ENCODE measurements at places on chromosomes 3 and 15. TPM values are rescaled to one million over a fixed set of nuclear protein-coding genes. Genes with fewer than 3 reads are reported as not detected.
A peak's percentile ranks its signal among the peaks of the same experiment; 100 is the strongest.

Gene CPNE4
- not detected for total RNA-seq

Gene BCL6
- 21.3 TPM for total RNA-seq

Gene IQSEC1
- 47.7 TPM for total RNA-seq

DNA sequence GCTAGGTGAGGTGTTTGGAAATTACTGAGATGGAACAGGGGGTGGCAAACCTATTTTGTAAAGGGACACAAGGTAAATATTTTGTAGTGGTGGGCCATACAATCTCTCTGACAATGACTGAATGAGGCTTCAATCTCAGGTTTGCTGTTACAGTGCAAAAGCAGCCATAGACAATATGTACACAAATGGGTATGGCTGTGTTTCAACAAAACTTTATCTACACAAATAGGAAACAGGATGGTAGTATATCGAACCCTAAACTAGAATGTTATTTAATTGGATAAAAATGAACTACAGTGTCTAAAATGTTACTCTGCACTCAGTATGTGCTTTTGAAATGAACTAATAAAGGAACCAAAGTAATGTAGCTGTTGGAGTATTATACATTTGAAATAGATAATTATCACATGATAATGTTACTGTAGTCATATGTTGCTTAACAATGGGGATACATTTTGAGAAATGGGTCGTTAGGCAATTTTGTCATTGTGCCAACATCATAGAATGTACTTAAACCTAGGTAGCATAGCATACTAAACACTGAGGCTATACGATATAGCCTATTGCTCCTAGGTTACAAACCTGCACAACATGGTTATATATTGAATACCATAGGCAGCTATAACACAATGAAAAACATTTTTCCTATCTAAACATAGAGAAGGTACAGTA is 495.2 kb upstream of the TBL1XR1 start:
- no peaks in the 10 kb centered on the region for H3K27me3 ChIP-seq
- no peaks in the 10 kb centered on the region for H3K36me3 ChIP-seq
- no peak for DNase-seq
- no peak overlapping the region for H3K27ac ChIP-seq
- H3K4me3 ChIP-seq = no peak overlapping the region
- peaks cover 8% of the 10 kb centered on the region for H3K4me1 ChIP-seq

GRCh38 chr3:65674226-65674625 is 364.5 kb downstream of the MAGI1 start:
- H3K27ac ChIP-seq = no peak overlapping the region
- no peak overlapping the region for H3K4me3 ChIP-seq
- DNase-seq = no peak
- H3K27me3 ChIP-seq = no peaks in the 10 kb centered on the region

GRCh38 chr3:32455609-32456428 is 46.8 kb downstream of the CMTM6 start:
- no peaks in the 10 kb centered on the region for H3K27me3 ChIP-seq
- H3K4me1 ChIP-seq = peaks cover 35% of the 10 kb centered on the region
- DNase-seq = peak; percentile 40
- peaks cover 4% of the 10 kb centered on the region for H3K36me3 ChIP-seq

DNA sequence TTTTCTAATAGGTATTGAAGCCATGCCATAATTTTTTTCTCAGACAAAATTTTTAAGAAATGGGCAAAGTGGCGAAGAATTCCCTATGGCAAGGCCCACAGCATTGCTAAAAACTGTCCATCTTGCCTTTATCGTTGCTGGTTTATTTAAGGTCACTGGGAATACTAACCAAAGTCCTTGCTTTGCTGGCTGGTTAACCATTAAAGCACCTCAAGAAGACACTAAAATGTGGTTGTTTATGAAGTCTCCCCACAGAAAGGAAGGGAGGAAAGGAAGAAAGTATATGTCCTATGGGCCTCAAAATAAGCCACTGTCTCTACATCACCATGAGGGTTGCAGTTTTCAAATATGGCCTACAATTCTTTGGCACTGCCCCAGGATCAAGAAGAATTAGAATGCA is 13.2 kb downstream of the SH3BP5 start:
- no peaks in the 10 kb centered on the region for H3K36me3 ChIP-seq
- no peaks in the 10 kb centered on the region for H3K27me3 ChIP-seq
- H3K4me1 ChIP-seq = peaks cover 44% of the 10 kb centered on the region
- no peak for DNase-seq
- H3K4me3 ChIP-seq = no peak overlapping the region

DNA sequence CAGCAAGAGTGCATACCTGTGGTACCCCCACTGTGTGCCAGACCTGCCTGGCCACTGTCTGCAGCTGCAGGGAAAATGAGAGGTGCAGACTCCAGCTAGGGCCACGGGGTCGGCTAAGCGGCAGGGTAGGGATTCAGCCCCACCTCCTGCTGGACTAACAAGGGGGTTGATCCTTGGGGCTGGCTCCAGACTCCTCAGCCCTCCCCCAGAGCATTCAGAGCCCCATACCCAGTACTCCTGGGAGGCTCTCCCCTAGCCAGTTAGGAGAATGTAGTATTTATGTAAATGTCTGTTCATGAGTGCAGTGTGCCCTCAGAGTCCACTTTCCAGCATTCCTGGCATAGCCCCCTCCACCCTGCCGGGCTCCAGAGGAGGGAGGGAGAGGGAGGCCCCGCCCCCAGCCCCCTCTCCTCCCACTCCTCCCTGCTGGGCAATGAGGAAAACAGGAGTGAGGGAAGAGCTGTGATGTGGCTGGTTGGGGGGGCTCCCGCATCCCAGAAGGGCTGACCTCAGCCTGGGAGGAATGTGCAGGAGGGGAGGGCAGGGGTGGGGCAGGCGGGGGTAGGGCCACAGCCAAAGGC is 4.5 kb upstream of the SEMA3B start:
- H3K4me1 ChIP-seq = peaks cover 6% of the 10 kb centered on the region
- no peak for DNase-seq
- H3K27ac ChIP-seq = no peak overlapping the region

- DNase-seq = no peak
- H3K27ac ChIP-seq = no peak overlapping the region
- no peaks in the 10 kb centered on the region for H3K4me1 ChIP-seq
- no peak overlapping the region for H3K4me3 ChIP-seq
- peaks cover 5% of the 10 kb centered on the region for H3K27me3 ChIP-seq
Measured at GRCh38 chr3:62587579-62588031, 214.3 kb upstream of the FEZF2 start.

- H3K4me3 ChIP-seq = no peak overlapping the region
- no peaks in the 10 kb centered on the region for H3K36me3 ChIP-seq
- H3K4me1 ChIP-seq = no peaks in the 10 kb centered on the region
- no peak overlapping the region for H3K27ac ChIP-seq
Measured at GRCh38 chr15:82790321-82790720, 15.5 kb downstream of the FSD2 start.

DNA sequence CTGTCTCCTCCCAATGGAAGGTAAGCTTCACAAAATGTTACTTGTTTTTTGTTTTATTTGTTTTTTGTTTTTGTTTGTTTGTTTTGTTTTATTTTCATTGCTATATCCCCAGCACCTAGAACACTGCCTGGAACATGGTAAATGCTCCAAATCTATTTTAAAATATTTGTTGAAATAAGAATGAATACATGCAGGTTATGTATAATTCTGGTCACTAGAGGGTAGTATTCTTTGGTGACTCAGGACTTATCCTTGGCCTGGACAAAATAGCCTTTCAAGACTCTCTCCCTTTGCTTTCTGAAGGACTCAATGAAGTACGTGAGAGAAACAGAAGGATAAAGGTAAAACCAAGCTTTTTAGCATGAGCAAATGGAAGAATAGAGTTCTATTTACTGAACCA is 46.9 kb upstream of the PPP2R3A start:
- no peak overlapping the region for H3K4me3 ChIP-seq
- no peaks in the 10 kb centered on the region for H3K4me1 ChIP-seq
- no peaks in the 10 kb centered on the region for H3K36me3 ChIP-seq
- peaks cover 11% of the 10 kb centered on the region for H3K27me3 ChIP-seq
- no peak for DNase-seq

Measured in naive thymus-derived CD8-positive, alpha-beta T cell (primary cell).